ENCODE measurements at places on chromosomes 1 and 21.

GRCh38 chr1:13517193-13517812 lies 3.5 kb upstream of the LRRC38 start:
- DNase-seq = no peak

- DNase-seq = no peak
Observed at GRCh38 chr1:38505944-38506343, 353.6 kb downstream of the RRAGC start.

GRCh38 chr1:3608154-3608553 lies 3.2 kb downstream of the MEGF6 start:
- DNase-seq = no peak

GRCh38 chr21:42219606-42220137 lies 732 bp downstream of the ABCG1 start:
- peak; percentile 36 for DNase-seq

GRCh38 chr1:234000557-234001041 lies 96.1 kb downstream of the SLC35F3 start:
- DNase-seq = no peak

DNA sequence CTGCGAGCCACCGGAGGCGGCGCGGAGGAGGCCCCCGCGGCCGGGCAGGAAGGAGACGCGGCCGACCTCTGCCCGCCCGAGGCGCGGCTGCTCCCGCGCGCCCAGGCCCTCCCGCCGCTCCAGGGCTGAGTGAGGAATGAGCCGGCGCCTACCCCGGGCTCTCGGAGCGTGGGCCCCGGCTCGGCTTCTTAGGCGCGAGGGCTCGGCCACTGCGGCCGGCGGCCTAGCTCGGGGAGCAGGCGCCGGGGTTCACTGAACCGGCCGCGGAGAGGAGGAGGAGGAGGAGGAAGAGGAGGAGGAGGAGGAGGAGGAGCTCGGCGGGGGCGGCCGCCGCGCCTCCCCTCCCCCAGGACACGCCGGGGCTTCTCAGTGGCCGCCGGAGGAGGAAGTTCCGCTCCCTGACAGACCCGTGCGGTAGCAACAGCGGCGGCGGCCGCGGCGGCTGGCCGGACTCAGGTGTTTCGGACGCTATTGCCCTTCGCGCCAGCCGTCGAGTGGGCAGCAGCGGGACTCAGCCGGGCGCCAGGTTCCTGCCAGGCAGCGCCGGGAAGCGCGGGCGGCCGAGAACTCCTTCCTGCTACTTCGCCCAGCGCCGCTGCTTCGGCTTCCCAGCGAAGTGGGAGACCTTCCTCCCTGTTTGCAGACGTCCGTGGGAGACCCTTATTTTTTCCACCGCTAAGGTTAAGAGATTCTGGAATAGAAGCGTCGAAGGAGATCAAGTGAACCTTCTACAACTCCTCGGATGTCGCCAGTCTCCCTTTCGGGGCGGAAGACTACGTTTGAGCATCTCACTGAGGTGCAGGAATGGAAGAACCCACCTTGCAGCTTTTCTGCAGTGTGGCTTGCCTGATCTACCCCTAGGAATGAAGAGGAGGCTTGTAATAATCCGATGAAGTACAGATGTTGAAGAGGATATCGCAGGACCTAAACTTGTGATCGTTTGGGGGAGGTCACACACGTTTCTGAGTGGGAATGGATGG lies at the start of gene MAN1A2:
MAN1A2 (plus strand) TSS at position 404 of the 980 bp plus-strand sequence. CDS start 735 bp downstream, outside the sequence.
- DNase-seq = peak; percentile 86

DNA sequence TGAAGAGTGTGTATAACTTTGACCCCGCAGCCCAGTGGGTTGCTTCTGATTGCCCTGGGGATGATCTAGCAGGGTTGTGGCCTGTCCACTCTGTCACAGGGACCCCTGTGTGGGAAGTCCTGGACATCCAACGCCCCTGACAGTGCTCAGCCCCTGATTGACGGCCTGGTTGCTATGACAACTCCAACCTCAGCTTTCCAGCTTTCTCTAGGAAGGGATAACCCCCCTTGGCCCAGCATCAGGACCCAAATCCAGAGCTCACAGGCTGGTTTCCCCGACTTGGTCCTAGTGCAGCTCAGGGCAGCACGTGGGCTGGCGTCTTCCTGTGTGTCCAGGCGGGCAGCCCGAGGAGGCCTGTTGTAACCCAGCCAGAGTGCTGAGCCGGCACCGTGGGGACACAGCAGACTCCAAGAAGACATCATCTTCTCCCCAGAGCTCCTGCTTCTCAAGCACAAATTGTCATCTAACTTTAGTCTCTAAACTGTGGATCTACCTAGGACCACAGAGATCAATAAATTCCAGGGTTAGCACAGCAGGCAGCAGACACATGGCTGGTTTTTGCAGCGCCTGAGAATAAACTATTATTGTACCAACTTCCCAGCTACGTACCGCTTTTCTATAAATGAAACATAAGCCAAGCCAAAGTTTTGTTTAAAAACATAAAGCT lies 18.9 kb upstream of the PDXK start:
- DNase-seq = no peak

DNA sequence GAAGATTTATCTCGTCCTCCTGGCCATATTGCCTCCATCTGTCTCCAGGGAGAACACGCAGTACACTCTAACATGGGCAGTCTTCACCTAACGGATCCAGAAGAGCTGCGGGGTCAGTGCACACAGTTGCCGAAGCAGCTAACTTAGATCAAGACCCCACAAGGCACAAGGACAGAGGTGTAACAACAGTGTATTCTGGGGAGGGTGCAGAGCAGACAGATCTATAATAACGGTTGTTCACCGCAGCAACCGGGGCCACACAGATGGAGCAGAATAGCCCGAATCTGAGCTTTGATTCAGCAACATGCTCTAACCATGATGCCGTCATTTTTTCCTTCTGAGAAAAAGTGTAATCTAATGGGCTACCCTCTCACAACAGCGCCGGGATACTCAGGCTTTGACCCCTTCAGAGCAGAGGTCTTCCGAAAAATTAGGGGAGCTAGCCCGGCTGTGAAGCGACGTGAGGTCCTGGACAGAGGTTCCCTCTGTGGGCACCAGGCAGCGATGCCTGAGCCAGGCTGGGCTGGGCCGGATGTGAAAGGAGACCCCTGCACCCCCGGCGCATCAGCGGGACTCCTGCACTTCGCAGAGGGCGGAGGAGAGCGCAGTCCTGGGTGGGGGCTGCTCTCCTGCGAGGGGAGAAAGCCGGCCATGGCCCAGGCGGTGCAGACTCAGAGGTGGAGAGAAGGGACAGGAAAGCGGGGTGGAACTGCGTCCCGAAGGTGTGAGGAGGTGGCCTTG lies 57.5 kb downstream of the BCL9 start:
- peak; percentile 23 for DNase-seq

DNA sequence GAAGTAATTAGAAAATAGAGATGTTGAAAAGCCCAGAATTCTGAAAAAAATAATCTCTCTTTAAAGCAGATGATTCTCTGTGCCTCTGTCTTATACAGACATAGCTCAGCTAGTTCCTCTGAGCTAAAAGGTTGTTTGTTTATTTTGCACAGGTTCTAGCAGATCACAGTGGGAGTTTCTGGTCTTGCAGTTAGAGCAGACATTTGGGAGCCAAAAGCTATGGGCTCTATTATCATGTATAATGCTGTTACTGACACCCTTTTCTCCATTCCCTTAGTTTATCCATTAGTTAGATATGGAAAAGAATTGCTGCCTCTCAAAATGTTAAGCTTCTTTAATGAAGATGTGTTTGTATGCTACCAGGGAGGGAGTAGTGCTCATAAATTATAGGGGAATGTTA lies 20.5 kb upstream of the CD55 start:
- DNase-seq = no peak

DNA sequence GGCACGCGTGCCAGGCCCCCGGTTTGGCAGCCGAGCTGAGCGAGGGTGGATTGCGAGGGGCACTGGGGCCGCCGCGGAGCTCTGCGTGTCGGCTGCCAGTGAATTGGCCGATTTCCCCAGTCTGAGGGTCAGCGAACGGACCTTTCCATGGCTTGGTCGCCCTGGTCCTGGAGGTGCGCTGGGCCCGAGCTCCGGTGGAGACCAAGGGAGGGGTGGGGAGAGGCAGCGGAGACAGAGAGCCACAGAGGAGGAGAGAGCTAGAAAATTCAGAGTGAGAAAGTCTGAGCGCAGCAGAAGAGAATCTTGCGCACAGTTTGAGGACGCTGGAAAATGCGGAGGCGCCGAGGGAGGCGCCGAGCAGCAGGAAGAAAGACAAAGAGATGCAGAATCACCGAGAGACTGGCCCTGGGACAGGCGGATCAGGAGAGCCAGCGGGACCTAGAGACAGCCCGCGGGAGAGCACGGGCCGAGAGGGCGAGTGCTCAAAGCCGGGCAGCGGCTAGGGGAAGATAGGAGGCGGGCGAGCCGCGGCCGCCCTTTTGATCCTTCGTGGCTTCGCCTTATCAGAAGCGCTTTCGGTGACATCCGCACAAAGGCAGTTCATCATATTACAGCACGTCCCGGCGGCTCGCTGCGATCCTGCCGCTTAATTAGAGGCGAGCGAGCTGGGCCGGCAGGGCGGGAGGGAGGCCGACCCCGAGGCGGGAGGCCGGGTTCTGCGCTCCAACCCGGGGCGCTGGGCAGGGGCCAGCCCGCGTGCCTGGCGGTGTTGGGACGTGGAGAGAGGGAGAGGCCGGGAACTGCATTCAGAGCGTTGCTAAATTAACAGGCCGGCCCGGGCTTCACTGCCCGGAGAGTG lies 12.7 kb downstream of the PAX7 start:
- no peak for DNase-seq

- DNase-seq = no peak
Observed at GRCh38 chr1:54003249-54003646, 14.7 kb downstream of the LDLRAD1 start.
